ENCODE measurements at places on chromosomes 4 and X.

DNA sequence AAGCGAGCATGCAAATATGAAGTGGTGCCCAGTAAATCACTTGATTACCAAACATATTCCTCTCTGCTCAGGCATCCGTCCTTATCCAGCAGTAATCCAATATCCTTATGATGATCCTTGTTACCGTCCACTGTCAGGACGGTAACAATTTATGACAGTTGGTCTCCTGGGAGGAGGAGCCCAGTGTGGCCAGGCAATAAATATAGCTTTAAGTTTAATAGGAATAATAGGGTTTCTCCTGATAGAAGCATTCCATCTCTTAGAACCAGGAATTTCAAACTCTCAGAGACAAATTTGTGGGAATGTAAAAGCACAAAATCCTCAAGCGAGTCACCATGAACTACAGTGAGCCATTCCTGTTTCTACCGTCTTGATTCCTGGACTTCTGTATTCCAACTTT is 171.2 kb upstream of the IL15 start:
- no peak for DNase-seq

DNA sequence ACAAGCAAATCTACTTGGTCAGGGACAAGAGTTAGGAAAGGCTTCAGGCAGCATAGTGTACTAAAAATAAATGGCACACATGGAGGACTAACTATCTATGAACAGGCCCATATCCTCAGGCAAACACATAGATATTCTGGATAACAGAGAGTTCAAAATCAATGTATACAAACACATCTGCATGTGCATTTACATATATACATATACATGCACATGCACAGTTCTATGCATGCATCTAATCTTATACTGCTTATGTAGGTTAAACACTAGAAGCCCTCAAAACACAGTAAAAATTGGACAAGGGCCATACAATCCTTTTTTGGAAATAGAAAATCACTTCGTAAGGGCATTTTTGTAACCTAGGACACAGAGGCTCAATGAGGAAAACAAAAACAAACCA is 458.0 kb upstream of the CXorf51B start:
- no peak for DNase-seq

- no peak for DNase-seq
Observed at GRCh38 chr4:95105983-95106382, 348.2 kb downstream of the BMPR1B start.

DNA sequence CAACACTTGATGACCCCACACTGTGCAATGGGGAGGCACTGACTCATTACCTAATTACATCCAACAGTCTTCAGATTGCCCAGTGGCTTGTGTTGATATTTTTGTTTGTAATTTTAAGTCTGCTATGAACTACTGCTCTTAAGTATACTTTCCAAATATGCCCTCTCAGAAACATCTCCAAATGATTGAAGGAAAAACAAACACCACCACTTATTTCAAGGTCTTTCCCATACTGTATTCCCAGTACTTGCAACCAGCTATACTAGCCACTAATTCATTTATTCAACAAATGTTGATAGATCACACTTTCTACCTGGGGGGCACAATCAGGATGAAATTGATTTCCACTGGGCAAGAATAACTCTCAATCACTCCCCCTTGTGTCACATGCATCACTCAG is 302.2 kb upstream of the CPEB2 start:
- no peak for DNase-seq

GRCh38 chrX:134685668-134686067 is 27.4 kb upstream of the PLAC1 start:
- DNase-seq, result no peak

DNA sequence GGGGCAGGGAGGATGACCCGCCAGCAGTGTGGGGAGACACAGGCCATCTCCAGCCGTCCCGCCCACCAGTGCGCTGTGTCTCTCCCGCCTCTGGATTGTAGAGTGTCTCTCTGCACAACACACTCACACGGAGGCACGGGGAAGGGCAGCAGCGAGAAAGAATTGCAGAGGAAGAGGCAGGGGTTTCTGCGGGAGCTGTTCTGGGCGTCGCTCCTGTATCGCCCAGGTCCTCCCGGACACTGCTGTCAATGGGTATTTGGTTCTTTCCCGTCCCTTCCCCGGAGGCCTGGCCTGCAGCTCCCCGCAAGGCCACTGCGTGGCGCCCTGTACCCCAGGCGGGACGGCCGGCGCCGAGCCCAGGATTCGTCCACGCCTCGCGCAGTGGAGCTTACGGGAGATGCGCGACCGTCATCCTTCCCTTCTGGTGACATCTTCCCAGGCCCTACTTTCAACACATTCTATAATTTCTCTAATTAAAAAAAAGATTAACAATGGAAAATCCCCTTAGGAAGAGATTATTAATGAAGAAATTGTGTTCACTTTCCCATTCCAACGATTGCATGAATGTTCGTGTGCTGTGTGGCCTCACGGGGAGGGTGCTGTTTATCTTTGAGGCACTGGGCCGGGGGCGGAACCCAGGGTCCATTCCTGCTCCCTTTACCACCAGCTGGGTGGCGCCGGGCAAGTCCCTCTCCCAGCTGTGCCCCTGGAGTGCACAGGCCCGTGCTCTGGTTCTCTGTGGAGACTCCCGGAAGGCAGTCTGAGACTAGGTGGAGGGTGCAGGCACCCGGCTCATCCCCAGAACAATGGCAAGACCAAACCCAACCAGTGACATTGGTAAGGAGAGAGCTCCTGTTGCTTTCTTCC is 95.7 kb downstream of the CPZ start:
- DNase-seq, result no peak

GRCh38 chr4:113646442-113646822 is 115.1 kb downstream of the CAMK2D start:
- DNase-seq, result no peak

DNA sequence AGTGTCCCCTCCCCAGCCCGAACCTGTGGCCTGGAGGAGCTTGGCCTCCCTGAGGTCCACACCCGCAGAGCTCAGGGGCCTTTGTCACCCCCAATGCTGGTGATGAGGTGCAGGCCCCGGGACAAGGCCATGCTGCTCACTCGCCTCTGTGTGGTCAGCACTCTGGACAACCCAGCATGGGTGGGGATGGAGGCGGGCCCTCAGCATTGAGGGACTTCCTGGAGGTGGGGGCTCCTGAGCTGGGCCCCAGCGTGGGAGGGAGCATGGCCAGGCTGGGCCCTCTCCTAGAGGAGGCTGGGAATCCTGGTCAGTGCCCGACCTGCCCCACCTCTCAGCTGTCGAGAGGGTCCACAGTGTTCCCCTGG is 30.6 kb downstream of the TACC3 start:
- DNase-seq, result no peak

GRCh38 chr4:94525993-94526728 is 74.4 kb downstream of the PDLIM5 start:
- no peak for DNase-seq

DNA sequence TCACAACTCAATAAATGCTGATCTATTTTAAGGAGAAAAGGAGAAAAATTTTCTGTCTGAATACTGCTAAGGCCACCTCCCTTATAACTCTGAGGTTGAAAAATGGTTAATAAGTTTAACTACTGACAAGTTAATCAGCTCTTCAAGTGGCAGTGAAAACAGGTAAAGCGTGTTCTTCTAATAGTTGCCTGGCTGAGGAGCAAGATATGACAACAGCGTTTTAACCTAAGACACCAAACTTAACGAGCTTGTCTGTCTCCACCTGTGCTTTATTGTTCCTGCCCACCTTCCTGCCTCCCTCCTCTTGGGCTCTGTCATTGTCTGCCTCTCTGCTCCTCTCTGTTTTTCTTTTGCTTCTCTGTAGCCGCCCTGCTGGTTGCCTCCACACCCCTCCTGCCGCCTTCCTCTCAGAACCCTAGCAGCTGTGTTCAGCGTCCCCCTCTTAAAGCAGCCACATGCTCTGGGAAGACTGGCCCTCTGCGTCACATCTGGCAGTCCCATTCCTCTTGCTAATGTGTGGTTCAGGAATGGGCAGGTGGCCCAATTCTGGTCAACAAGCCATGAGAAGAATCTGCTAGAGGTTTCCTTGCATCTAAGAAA is 4.3 kb upstream of the TSPAN5 start:
- no peak for DNase-seq

DNA sequence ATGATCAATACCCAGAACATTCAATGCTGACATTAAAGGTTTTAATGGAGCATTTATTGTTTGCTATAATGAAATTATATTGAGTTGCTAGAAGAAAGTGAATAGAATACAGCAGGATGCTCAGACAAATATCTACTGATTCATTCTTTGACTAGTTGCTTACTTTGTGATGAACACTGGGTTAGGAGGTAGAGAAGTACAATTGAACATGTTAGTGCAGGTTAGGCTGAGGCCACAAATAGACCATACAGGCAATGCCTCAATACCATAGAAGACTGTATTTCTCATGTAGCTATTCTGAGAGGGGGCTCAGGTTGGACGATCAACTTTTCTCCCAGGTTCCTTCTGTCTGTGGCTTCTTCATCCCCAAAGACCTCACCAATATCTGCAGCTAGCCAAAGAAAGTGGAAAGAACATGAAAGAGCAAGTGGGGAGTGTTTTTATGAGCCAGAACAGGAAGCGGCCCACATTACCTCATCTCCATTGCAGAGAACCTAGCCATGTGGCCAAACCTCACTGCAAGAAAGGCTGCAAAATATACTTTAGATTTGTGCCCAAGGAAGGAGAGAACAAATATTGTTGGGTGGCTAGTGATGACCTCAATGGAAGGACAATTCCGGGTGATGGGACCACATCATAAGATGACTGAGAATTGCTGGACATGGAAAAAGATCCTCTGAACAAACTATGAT is 180.3 kb upstream of the GATB start:
- DNase-seq, result no peak

GRCh38 chrX:38124000-38124399 is 96.7 kb downstream of the SRPX start:
- no peak for DNase-seq

GRCh38 chr4:3344596-3344995 is 51.8 kb downstream of the RGS12 start:
- DNase-seq, result no peak

- no peak for DNase-seq
Observed at GRCh38 chr4:110208419-110208818, 10.0 kb upstream of the ELOVL6 start.

DNA sequence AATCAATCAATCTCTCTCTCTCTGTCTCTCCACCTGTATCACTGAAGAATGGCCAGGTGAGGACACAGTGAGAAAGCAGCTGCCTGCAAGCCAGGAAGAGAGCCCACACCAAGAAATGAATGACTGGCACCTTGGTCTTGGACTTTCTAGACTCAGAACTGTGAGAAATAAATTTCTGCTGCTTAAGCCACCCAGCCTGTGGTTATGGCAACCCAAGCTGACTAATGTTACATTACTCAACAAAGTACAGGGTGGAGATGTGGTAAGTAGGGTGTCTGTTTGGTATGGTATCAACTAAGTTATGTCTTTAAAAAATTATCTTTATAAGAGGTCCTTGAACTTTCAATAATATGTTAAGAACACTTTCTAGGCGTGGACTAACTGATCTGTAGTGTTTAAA is 159.3 kb downstream of the EPHA5 start:
- DNase-seq, result no peak

GRCh38 chrX:139825618-139826017 is 107.2 kb downstream of the ATP11C start:
- DNase-seq, result no peak

- DNase-seq, result no peak
Observed at GRCh38 chr4:6988016-6988715, 55.0 kb upstream of the TADA2B start.

DNA sequence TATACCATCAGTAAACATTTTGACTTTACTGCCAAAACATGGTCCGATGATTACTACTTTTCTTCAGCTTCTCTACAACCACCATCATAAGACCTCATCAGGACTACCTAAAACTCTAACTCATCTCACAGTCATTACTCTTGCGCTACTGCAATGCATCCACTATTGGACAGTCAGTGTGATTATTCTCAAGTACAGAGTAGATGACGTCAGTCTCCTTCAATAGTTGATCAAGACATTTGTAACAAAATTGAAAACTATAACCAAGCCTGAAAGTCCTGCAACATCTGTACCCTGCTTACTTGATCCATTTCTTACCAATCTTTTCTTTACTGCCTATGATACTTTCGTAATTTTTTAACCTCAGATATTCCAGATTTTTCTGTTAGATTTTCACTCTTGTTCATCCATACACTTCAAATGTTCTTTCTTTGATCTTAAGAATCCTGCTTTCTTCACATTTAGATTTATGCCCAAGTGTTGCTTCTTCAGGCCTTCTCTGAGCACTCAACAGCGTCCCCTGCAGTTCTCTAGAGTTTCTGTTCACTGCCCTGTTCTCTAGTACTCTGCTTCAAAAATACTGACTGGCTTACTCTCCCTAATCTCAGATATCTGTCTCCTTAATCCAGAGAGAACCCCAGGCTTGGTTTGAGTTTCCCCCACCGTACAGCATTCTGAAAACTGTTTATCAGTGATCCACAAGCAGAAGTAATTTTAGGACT is 1517.6 kb downstream of the STIM2 start:
- no peak for DNase-seq

DNA sequence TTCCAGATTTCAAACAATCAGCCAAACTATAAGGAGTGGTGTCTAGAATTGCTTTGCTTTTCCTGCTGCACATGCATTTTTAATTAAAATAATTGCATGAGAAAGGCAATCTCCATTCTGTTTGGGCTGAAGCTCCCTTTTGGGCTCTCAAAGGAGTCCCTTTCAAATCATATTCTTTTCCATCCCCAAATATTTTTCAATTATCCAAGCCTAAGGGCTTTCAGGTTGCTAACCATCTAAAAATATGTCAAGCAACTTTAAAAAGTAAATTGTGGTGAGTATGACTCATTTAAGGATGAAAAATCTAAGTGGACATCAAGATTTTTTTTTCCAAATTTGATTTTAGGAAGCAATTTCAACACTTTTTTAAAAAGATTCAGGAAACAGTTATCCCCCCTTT is 28.4 kb downstream of the PIR start:
- no peak for DNase-seq

GRCh38 chr4:25308306-25308705 is 4.3 kb upstream of the ZCCHC4 start:
- DNase-seq, result no peak

DNA sequence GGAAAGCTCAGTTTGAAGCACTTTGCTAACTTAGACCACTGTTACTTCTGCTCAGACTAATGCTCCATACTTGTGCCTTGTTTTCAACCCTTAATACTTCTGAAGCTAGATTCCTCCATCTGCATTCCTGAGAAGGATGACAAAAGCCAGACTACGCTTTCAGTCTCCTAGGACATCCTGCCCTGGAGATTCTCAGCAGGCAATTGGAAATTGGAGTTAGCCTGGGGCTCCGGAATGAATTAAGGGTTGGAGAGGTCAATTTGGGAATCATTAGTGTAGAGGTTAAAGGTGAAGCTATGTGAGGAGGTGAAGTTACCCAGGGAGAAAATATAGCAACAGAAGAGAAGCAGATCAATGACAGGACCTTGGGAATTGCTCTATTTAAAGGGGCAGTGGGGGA is 215.9 kb upstream of the MBNL3 start:
- no peak for DNase-seq

- DNase-seq, result no peak
Observed at GRCh38 chr4:65918872-65919271, 248.6 kb upstream of the EPHA5 start.

GRCh38 chr4:38762560-38762959 is 20.2 kb downstream of the TLR10 start:
- DNase-seq, result no peak

Data from stimulated activated CD4-positive, alpha-beta T cell treated with anti-CD3 and anti-CD28 coated beads, Interleukin-1b, Interleukin-23, amount 100 ng/mL, for 1 hour (primary cell).